ENCODE measurements at places on chromosomes 1 and 21.

- DNase-seq: no peak
Measured at GRCh38 chr1:92826792-92827191, 5.0 kb upstream of the RPL5 start.

DNA sequence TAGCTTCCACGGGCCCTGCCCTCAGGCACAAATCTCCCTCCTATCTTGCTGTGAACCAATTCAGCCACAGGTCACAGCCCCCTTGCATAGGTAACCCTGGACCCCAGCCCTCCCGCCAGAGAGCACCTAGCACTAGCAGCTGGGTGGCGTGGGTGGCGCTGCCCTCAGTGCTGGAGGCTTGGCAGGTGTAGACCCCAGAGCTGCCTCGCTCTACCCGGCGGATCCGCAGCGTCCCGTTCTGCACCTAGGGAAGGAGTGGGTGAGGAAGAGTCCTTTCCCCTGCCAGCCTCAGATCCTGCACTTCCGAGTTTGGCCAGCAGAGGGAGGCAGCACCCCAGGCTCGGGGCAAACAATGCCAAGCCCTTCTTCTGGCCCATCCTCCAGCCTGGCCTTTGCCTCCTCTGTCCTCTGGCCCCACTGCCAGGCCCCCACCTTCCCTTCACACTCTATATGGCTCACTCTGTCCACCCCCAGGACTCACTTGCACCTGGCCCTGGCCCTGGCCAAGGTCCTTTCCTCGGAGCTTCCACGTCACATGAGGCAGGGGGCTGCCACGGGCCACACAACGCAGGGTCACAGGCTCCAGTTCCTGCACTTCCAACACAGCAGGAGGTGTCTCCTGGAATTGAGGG is 9.0 kb downstream of the IGSF9 start:
- DNase-seq: peak; percentile 87

GRCh38 chr21:35779690-35780570 is 280.4 kb downstream of the SETD4 start:
- DNase-seq: no peak

- peak; percentile 84 for DNase-seq
Measured at GRCh38 chr1:154324669-154325582, at the start of gene ATP8B2. TSS of gene ATP8B2 (plus strand) at chr1:154325525. CDS start at chr1:154328142, 2,617 bp downstream.

- DNase-seq: peak; percentile 40
Measured at GRCh38 chr1:150150133-150151021, 661 bp downstream of the PLEKHO1 start.

- DNase-seq: no peak
Measured at GRCh38 chr21:31668651-31669491, 9.4 kb downstream of the SOD1 start.

GRCh38 chr1:53810497-53810896 is 27.6 kb downstream of the NDC1 start:
- no peak for DNase-seq

GRCh38 chr1:201619513-201619912 is 80.6 kb downstream of the NAV1 start:
- no peak for DNase-seq

DNA sequence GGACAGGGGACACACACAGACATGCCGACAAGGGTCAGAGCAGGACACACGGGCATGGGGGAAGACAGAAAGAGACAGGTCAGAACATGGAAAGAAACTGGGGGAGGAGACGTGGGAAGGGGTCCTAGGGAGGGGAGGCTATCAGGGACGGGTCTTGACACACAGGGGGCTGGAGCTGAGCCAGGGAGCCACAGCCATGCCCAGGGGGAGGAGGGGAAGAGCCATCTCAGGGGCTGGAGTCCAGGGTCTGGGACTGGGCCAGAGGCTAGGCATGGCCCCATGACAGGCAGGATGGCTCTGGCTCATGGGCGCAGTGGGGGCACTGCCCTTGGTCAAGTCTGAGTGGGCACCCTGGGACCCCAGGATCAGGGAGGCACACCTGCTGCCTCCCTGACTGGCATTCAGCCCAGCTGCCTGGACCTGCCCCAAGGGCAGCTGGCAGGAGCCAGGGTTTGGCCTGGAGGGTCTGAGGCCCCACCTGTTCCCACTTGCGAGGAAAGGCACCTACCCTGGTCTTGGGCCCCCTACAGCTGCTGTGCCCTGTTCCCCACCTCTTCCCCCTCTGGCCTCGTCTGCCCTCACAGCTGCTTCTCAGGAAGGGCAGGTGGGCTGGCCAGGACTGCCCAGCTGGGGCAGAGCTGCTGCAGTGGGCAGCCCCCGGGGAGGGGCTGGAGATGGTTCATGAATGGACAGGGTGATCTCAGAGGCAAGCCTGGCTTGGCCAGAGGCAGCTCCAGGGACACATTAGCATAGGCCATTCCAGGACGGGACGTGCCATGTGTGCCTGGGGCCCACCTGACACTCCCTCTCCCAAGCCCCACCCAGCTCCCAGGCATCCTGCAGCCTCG is 42.9 kb downstream of the HSPG2 start:
- no peak for DNase-seq

- no peak for DNase-seq
Measured at GRCh38 chr1:225441314-225442122, 13.7 kb upstream of the LBR start.

DNA sequence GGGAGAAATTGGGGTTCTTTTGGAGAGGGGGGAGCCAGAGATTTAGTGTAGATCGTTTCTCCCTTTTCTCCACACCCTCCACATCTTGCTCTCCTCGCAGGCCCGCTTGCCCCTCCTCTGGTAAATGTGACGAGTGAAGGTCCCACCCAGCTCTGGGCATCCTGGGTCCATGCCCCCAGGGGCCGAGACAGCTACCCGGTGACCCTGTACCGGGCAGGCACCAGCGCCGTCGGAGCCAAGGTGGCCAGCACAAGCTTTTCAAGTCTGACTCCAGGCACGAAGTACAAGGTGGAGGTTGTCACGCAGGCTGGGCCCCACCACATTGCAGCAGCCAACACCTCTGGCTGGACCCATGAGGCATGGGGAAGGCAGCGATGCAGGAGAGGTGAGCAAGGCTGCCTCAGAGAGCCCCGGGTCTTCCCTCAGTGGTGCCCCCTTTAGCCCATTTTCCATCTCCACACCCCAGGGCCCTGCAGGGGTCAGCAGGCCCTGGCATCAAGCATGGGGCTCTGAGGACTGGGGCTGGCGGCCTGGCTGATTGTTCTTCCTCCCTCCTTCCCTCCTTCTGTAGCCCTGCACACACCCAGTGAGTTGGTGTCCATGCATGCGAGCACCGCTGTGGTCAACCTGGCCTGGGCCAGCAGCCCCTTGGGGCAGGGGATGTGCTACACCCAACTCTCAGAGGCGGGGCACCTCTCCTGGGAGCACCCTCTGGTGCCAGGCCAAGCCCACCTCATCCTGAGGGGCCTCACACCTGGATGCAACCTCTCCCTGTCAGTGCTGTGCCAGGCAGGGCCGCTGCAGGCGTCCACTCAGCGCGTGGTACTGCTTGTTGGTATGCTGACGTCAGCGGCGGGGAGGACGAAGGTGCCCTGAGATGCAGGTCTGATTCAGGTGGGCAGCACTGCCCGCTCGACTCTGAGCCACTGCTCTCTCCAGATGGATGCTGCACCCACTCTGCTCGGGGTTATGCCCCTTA is 16.4 kb upstream of the LGR6 start:
- no peak for DNase-seq

- DNase-seq: no peak
Measured at GRCh38 chr1:37347104-37347649, 127.2 kb upstream of the ZC3H12A start.

DNA sequence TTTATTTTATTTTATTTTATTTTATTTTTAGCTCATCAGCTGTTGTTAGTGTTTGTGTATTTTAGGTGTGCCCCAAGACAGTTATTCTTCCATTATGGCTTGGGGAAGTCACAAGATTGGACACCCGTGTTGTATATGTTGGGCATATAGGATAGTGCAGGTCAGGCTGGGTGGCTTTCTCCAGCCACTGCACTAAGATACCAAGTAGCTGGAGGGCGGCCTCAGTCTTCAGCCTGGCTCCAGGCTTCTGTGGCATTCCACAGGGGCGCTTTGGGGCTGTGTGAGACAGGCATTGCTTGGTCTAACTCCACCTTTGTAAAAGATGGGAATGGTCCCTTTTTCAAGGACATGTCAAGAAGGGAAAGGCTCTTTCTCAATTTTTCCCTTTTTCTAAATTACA is 16.5 kb downstream of the RRP1B start:
- DNase-seq: no peak

DNA sequence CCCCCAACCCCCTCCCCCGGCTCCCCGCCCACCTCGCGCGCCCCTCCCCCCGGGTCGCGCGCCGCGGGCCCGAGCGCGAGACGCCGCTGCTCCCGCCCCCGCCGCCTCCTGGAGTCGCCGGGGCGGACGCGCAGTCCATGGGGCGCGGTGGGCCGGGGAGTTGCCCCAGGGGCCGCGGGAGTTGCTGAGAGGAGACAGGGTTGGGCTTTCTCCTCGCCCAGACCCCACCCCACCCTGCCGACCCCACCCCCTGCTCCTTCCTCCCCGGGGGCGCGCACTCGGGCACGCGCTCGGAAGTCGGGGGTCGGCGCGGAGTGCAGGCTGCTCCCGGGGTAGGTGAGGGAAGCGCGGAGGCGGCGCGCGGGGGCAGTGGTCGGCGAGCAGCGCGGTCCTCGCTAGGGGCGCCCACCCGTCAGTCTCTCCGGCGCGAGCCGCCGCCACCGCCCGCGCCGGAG is at the start of gene LAMC1:
LAMC1 (plus strand) TSS at position 275 of the 455 bp plus-strand sequence. CDS start 297 bp downstream, outside the sequence.
- DNase-seq: no peak

GRCh38 chr1:117838911-117839310 is 90.5 kb downstream of the GDAP2 start:
- no peak for DNase-seq

- no peak for DNase-seq
Measured at GRCh38 chr1:101150670-101151069, 86.1 kb upstream of the S1PR1 start.

DNA sequence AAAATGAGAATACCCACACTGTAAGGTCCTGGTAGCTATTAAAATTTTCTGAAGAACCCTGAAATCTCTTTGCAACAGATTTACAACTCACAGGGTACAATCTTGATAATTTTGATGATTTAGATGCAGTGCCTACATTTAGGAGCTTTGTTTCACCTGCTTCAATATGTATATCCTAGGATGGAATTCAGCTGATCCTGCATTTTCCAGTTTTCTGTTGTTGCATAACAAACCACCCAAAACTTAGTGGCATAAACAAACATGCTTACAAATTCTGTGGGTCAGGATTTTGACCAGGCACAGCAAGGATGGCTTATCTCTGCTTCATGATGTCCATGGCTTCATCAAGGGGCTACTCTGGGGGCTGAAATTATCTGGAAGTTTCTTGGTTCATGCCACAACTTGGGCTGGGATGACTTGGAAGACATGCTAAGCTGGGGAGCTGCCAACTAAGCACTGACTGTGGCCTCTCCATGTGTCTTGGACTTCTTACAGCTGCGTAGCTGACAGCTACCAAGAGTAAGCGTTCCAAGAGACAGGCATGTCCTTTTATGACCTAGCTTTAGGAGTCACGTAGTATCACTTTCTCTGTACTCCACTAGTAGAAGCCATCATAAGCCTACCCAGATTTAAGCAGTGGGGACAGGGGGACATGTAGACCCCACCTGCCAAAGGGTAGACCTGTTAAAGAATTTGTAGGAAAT is 108.5 kb downstream of the CACHD1 start:
- DNase-seq: no peak

DNA sequence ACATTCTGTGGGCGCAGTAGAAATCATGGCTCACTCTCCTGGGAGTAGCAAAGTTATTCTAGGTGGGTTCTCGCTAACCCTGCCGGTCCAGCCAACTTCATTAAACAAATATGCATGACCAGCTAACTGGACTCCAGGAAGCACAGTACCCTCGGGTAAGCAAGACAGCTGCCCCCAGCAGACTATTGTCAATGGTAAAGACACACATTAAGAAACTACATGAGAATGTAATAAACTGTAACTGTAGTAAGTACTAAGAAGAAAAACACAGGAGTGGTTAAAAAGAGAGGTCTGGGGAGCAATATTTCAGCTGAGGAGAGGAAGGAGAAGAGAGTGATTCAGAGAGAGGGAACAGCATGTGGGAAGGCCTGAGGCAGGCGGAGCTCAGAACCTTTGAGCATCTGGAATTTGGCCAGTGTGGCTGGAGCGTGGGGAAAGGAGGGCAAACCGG is 7.4 kb downstream of the SLC2A5 start:
- no peak for DNase-seq

GRCh38 chr1:157994704-157995582 is 1.5 kb downstream of the KIRREL1 start:
- DNase-seq: no peak

- peak; percentile 32 for DNase-seq
Measured at GRCh38 chr1:11059155-11059967, 457 bp downstream of the SRM start.

Data from activated naive CD4-positive, alpha-beta T cell treated with Interleukin-2 at 50 U/mL for 16 hours (primary cell).